ENCODE measurements at places on chromosomes 4 and X.

DNA sequence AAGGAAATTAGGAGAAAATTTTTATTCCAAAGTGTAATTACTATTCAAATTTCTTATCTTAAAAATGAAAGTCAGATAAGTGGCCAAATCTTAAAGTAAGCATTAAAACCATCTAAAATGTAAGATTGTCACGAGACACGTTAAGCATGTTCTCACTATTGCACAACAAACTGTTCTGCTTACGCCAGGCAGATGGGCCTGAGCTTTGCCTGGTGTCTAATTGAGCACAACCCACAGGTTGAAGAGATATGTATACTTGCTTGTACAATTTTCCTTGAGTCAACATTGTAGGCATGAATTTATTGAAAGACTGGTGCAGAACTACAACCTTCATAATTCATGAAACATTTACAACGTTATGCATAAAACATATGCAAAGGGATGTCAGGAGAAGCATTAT is 3.9 kb downstream of the RNF128 start:
- DNase-seq, result no peak

GRCh38 chr4:137623013-137623412 is 90.7 kb upstream of the PCDH18 start:
- no peak for DNase-seq

DNA sequence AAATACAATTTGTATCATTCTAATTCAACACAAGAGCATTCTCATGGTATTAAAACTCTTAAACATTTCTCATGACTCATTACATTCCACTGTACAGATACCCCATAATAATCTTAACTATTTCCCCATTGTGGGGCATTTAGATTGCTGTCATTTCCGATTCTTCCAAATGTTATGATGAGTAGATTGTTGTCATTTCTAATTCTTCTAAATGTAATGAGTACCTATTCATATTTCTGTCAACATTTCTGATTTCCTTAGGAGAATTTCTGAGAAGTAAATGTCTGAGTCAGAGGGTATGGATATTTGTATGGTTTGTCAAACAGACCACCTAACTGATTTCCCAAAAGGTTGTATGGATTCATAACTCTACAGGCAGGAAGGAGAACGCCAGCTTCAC is 8.3 kb downstream of the S100G start:
- DNase-seq, result no peak

DNA sequence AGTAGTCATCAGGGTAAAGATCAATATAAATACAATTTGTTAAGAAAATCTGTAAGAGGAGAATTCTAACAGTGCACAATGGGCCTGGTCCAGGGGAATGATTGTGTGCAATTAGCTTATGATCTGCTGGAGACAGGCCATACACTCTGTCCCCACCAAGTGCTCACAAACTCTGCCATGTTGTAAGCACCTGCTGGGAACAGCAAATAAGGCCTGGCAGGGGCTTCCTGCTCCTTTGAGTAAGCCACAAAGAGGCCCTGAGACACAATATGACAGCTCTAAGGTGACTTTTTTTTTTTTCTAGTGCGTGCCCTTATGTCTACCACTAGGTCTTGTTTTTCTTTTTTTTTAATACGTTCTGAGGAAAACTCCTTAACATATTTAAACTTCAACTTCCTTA is 866.3 kb upstream of the PCDH7 start:
- no peak for DNase-seq

All from stimulated activated CD4-positive, alpha-beta T cell treated with anti-CD3 and anti-CD28 coated beads, Interleukin-4, amount 100 ng/mL, for 24 hours (primary cell).